ENCODE measurements at places on chromosomes 1 and 21.

DNA sequence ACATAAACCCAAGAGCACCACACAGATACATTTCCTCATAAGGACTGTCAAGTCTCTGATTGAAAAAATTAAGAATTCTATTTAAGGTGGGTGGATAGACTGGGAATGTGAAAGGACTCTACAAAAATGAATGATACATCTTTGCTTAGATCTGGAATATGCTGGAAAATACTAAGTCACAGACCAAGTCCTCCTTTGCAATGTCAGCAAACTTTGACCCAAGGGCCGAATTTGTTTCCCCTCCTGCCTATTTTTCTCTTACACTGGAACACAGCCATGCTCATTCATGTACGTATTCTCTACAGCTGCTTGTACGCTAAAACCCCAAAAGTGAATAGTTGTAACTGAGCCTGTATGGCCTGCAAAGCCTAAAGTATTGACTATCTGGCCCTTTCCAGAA is 180.7 kb downstream of the ADSS2 start:
- DNase-seq: no peak

DNA sequence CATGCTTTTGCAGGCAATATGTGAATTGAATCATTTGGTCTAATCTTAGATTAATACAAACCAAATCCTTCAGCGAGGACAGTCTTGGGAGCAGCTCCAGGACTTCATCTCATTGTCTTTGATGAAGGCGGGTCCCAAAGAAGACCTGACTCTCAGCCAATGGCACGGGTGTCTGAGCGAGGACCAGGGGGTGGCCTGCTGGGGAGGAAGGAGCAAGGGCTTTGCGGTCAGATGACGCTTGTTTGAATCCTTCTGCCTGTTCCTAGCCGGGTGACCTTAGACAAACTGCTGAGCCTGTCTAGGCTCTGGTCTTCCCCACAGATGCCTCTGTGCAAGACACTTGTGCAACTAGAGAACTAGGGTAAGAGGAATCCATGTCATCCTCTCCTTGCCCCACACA is 312.1 kb upstream of the VAMP3 start:
- DNase-seq: no peak

DNA sequence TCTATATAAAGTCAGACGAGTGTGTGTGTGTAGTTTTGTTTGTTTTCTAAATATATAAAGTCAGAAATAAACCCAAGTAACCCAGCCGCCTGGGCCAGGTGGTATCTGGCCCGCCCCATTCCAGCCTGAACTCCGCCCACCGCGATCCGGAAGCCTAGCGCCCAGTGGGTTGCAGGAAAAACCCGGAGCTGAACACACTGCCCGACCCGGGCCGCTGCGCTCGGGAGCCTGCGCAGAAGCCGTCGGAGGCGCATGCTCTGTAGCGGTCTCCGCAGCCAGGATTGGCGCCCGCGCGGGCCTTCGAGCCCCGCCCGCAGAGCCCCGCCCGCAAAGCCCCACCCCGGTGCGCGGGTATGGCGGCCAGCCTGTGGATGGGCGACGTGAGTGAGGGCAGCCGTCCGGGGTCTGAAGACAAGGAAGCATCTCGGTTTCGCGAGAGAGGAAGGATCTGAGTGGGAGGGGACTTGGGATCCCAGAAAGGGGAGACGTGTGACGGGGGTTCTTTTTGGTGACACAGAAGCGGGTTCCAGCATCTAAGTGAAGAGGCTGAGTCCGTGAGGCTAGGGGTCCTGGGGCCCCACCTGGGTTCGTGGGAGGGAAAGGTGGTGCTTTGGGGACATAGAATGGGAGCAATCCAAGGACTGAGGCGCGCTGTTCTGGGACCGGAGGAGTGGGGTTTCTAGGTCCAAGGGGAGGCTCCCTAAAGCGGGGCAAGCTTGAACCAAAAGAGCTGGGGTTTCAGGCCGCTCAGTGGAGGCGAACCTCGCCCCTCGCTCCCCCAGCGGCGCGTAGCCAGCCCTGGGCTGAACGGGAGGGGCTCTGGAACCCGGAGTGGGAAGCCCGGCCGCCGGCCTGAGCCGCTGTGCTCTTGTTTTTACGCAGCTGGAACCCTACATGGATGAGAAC is at the start of gene TRNAU1AP:
TSS of gene TRNAU1AP (plus strand) at position 328 of the 906 bp plus-strand sequence. CDS start at position 354, 26 bp downstream.
- peak; percentile 95 for DNase-seq

DNA sequence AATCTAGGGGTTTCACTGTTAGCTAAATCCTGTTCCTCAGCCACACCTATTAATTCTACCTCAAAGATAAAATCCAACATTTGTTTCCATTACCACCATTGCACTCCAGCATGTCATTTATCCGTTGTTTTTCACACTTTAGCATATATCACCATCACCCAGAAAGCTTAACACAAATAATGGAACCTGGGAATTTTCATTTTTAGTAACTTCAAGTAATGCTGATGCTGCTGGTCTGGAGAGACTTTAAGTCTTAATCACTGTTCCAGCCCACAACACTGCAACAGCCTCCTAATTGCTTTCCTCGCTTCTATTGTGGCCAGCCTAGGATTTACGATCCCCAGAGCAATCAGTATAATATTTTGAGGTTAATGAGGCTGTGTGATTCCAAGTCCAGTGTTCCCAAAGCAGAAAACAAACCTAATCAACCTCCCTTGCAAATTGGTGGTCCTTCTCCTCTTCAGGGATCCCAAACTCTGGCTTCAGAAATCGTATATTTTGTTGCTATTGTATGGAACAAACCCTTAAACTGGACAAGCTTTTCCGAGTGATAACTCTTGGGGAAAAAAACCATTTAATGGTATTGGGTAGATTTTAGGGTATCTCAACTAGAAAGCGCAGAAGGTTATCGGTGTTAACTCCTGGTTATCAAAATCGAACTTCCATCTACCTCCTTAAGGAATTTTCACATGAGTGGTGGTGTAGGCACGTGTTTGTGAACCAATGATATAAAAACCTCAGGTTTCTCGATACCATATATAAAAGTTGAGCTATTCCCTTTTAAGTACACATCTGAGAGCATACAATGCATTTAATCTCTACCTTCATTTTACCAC is 50.0 kb upstream of the BOLA1 start:
- no peak for DNase-seq

DNA sequence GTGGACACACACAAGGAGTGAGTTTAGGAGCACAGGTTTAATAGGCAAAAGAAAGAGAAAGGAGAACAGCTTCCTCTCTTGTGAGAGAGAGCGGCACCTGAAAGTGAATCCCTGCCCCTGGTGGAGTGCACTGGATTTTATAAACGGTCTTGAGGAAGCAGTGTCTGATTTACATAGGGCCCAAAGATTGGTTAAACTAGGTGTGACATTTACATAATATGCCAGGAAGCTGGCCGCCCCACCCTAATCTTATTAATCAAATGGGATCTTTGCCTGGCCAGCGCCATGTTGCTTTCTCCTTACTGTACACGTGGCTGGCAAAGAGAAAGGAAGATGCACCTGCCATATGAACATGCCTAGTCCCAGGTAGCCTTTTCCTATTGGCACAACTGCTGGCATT is 38.7 kb downstream of the CFH start:
- no peak for DNase-seq

DNA sequence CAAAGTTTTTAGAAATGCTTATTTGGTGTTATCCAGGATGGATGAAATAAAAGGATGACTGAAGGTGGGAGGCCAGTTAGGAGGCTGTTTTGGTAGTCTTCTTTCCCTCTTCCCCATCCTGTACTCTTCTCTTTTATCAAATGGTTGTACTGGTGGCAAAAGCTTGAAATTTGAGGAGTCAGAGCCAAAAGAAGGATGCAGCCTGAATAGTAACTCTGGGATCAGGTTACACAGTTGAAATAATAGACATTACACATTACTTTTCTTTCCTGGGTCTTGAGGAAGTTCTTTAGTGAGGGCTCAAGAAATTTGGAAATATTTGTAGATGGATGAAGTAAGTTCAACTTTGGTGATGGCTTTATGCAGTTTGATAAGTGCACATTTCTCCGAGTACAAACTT is 108.6 kb downstream of the GPR52 start:
- no peak for DNase-seq

DNA sequence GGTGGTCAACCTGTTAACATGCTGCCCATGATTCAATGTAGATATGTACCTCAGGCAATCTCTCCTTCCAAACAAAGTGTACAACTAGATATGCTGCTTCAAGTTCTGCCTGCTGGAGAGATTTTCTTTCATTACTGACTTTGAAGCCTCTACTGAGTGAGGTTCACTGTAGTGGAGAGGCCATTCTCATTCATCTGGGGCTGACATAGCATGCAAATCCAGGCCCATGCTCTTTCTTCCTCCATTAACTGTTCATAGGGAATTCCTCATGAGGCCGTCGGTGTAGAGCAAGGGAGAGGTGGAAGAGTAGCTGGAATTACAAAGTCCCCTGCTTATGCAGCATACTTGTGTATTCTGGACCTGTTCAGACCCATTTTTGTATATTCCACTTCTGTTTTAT is 38.6 kb downstream of the VANGL2 start:
- DNase-seq: no peak

GRCh38 chr1:8481650-8482380 is 163.9 kb downstream of the SLC45A1 start:
- no peak for DNase-seq

DNA sequence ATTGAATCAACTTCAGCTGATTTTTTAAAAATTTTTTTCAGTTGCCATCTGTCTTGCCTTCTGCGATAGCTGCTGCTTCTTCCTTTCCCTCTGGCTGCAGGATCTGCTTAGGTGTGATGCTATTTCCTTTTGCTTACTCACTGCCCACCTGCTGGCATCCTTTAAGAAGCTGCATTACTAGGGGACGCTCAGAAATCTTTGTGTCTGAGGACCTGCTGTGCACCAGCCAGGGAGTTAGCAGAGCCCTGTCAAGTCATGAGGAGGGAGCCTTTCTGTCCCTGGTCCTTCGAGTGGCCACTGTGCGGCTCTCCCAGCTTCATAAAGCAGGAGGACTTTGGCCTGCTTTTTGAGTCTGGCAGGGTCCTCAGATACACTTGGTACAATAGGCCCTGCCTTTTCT is 327.8 kb downstream of the USH2A start:
- DNase-seq: no peak

- no peak for DNase-seq
Measured at GRCh38 chr1:51423073-51423821, 92.9 kb upstream of the TTC39A start.

DNA sequence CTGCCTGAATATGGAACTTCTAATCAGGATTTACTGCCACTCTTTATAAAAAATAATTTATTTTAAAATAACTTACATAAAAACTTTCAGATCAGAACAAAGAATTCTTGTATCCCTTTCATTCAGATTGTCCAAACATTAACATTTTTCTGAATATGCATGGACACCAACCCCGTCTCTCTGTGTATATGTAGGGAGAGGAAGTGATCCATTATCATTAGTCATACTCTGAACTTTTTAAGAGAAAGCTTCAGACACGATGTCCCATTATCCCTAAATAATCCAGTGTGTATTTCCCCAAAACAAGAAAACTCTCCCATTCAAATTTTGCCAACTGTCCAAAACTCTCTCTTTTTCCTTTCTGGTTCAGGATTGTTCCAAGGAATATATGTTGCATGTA is 122.3 kb upstream of the CXADR start:
- no peak for DNase-seq

DNA sequence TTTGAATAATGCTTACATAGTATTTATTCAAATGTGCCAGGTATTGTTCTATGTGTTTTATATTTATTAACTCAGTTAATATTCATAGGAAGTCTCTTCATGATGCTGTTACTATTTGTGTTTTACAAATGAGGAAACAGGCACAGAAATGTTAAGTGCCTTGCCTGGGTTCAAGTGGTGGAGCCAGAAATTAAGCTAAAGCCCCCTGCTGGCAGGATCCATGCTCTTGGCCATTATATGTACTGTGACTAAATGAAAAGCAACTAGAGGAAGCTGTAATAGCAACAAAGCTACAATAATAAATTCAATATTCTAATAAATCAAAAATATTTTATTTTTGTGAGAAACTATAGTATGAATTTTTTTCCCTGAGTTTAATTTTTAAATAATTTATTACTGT is 30.0 kb downstream of the IARS2 start:
- DNase-seq: no peak

DNA sequence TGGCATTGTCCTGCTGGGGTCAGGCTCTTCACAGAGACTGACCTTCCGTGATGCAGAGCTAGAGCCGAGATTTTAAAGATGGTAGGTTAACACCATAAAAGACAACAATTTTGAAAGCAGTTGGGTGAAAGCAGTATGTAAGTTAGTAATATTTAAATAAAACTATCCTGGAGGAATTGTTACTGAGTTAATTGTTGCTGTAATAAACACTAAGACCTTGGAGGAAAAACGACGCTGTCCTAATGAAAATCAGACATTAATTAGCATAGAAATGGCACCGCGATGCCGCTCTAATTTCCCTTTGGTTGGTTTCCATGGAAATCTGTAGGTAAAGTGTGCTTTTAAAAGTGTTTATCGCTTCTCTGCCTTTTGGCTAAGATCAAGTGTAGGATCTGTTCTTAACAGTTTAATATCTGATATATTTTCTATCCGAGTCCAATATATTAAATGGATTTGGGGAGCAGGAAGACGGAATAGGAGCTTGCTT is 745 bp upstream of the ANP32E start:
- no peak for DNase-seq

GRCh38 chr1:154876842-154877369 is 6.8 kb upstream of the KCNN3 start:
- no peak for DNase-seq

GRCh38 chr1:227816750-227817446 is 1.4 kb downstream of the PRSS38 start:
- no peak for DNase-seq

DNA sequence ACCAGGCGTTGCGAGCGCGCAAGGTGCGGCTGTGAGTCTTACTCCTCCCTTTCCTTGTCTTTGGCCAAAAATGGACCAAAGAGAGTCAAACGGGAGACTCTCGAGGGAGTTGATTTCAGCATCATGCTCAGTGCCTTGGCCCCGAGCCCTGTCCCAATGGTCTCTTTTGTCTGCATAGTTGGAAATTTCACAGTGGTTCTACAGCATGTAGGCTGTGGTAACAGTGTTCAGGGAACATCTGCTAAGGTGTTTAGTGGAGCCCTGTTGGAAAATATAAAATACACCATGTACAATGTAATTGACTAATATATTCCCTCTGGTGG is 2.7 kb downstream of the CACNA1E start:
- DNase-seq: no peak

GRCh38 chr1:185960422-185961321 is 226.5 kb downstream of the HMCN1 start:
- no peak for DNase-seq

DNA sequence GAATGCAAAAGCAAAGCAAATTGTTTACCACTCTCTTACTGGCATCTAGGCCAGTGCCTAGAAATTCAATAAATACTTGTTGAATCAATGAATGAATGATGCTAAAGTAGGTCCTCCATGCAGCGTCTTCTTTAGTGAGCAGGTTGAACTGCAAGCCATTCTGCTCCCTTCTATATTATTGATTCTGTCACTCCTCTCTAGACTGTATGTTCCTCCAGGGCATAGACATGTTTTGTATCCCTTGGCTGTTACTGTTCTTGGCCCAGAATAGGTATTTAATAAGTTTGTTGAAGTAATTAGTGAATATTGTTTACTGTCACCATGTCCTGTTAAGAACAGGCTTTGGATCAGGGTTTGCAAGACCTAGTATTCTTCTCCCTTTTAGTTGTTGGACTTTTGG is 43.7 kb downstream of the OSBPL9 start:
- no peak for DNase-seq

All from stimulated activated CD8-positive, alpha-beta memory T cell treated with anti-CD3 and anti-CD28 coated beads, Interleukin-7, amount 100 ng/mL, for 4 hours (primary cell).